ENCODE measurements at places on chromosomes 7 and 10.

GRCh38 chr7:157310676-157311185 lies 26.1 kb upstream of the DNAJB6 start:
- DNase-seq: no peak

GRCh38 chr10:61989995-61990760 lies 88.7 kb downstream of the ARID5B start:
- DNase-seq: no peak

- no peak for DNase-seq
Observed at GRCh38 chr10:3825244-3825643, 40.2 kb upstream of the KLF6 start.

- no peak for DNase-seq
Observed at GRCh38 chr10:86281396-86281795, 85.2 kb downstream of the GRID1 start.

GRCh38 chr7:80440883-80441282 lies 71.0 kb downstream of the GNAT3 start:
- no peak for DNase-seq

GRCh38 chr10:125079091-125079600 lies 81.2 kb downstream of the CTBP2 start:
- DNase-seq: no peak

- DNase-seq: no peak
Observed at GRCh38 chr10:58444321-58444720, 59.1 kb downstream of the TFAM start.

- DNase-seq: no peak
Observed at GRCh38 chr10:12728494-12728893, 273.0 kb downstream of the CCDC3 start.

DNA sequence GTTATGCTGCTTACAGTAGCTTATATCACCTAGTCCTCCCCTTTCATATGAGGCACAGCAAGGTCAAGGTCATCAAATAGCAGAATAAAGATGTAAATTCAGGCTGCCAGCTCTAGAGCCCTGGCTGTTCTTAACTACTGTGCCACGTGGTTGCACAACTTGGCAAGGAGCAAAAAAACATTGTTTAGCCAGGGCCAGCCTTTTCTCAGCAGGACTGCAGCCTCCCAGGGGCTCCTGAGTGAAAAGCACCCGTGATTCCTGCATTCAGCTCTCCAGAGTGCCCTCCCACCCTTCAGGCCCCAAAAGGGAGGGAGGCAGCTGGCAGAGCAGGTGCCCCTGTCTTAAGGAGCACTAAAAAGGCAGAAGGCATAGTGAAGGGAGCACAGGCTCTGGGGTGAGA lies 31.8 kb upstream of the TM9SF3 start:
- DNase-seq: no peak

GRCh38 chr7:148011753-148012152 lies 578.8 kb upstream of the C7orf33 start:
- no peak for DNase-seq

DNA sequence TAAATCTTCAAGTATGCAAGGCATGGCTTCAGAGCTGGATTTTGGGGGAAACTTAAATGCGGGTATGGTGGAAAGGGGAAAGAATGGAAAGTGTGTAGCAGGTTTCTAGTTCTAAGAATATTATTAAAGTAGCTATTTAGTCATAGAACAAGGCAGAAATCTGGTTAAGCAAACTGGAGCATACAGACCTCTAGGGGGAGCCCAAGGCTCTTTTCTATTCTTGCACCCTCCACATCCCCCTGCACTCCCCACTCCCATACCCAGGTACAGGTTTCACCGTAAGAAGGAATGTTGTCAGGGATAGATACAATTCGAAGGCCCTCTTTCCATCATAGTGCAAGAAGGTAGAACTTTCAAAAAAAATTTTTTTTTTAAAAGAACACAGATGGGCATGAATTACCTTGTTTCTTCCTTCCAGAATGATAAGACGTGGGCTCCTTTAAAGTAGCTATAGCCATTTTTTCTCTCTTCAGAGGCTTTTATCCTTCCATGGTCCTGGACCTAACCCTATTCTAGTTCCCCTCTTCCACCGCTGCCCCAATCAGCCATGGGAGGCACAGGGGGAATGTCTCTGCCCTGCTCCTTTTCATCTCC lies 41.5 kb upstream of the SMIM30 start:
- peak; percentile 5 for DNase-seq

GRCh38 chr10:6582298-6582697 lies 2.2 kb upstream of the PRKCQ start:
- DNase-seq: no peak

GRCh38 chr7:127647636-127648035 lies 4.4 kb upstream of the SND1 start:
- no peak for DNase-seq

- no peak for DNase-seq
Observed at GRCh38 chr10:128568491-128568890, 442.3 kb upstream of the MKI67 start.

- no peak for DNase-seq
Observed at GRCh38 chr7:82810558-82811259, 352.0 kb downstream of the PCLO start.
